ENCODE measurements at places on chromosomes 16 and 17.

- no peaks in the 10 kb centered on the region for H3K4me1 ChIP-seq
- H3K27ac ChIP-seq = no peak overlapping the region
- H3K27me3 ChIP-seq = no peaks in the 10 kb centered on the region
- DNase-seq = no peak
- no peak overlapping the region for H3K4me3 ChIP-seq
Measured at GRCh38 chr17:75146592-75146991, 7.7 kb downstream of the JPT1 start.

- H3K27ac ChIP-seq = no peak overlapping the region
- no peaks in the 10 kb centered on the region for H3K27me3 ChIP-seq
- H3K4me1 ChIP-seq = no peaks in the 10 kb centered on the region
- H3K36me3 ChIP-seq = no peaks in the 10 kb centered on the region
Measured at GRCh38 chr17:39794249-39794970, 56.7 kb downstream of the GRB7 start.

GRCh38 chr17:74390680-74391653 is 23.7 kb downstream of the GPR142 start:
- no peak overlapping the region for H3K4me3 ChIP-seq
- no peak overlapping the region for H3K27ac ChIP-seq
- DNase-seq = no peak
- H3K36me3 ChIP-seq = no peaks in the 10 kb centered on the region

DNA sequence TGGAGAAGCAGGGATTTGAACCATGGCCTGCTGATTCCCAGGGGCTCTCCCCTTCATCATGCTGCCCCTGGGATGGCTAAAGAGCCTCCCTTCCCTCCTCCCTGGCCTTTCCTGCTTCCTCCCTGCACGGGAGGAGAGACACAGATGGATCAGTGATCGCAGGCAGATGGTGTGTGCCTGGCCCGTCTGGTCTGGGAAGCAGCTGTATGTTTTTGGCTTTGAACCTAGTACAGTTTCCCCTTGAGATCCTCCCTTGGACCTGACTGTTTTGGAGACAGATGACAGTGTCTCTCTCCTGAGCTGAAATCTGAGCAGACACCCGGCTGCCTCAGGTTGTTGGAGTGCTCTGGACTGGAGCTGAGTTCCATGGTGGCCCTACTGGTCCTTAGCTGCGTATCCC is 29.0 kb upstream of the ATP2C2 start:
- H3K27me3 ChIP-seq = no peaks in the 10 kb centered on the region
- H3K4me1 ChIP-seq = no peaks in the 10 kb centered on the region
- H3K27ac ChIP-seq = no peak overlapping the region
- no peaks in the 10 kb centered on the region for H3K36me3 ChIP-seq

DNA sequence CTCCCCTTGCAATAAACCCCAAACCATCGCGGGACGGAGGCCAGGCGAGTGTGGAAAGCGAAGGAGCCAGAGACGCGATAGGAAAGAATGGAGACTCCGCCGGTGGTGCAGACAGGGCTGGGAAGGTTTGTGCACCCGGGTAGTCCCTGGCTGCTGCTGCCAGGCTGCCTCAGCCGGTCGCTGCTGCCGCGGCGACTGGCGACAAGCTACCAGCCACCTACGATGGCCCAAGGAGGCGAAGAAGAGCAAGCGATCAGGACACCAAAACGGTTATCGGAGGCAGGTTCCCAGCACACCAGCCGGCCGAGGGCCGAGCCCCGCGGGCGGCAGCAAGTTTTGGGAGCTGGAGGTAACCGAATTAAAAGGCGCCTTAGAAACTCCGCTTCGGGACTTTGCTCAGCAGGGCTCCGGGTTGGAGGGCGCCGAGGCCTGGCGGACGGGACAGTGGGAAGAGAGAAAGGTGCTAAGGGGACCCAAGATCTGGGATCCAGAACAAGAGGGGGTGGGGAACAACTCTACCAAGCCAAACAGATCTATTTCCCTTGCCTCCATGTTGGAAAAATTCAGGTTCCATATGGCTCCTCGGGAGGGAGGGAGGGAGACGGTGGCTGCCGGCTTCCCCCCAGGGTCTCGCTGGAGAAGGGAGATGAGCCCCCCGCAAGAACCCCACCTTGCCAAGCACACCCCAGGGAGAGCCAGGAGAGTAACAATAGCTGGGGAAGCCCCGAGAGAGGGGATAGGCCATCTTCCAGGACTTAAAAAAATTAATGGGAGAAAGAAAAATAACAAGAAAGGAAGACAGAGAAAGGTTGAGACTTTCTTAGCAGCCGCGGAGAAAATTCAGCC is 9.7 kb upstream of the HOXB2 start:
- H3K4me3 ChIP-seq = no peak overlapping the region
- peaks cover 82% of the 10 kb centered on the region for H3K27me3 ChIP-seq
- H3K36me3 ChIP-seq = no peaks in the 10 kb centered on the region
- no peak overlapping the region for H3K27ac ChIP-seq
- DNase-seq = no peak
- H3K4me1 ChIP-seq = no peaks in the 10 kb centered on the region

Measured in mesendoderm (in vitro differentiated cells).